Fibroblast of lung (primary cell): ENCODE measurements at places on chromosomes 4 and X. TPM values are rescaled to one million over a fixed set of nuclear protein-coding genes. Genes with fewer than 3 reads are reported as not detected.

GRCh38 chr4:165364452-165365080, 14.2 kb upstream of the CPE start:
- peak; percentile 36 for DNase-seq

- peak; percentile 18 for DNase-seq
These were observed 16.7 kb upstream of the CXorf38 start for GRCh38 chrX:40663880-40664630.

- DNase-seq = no peak
These were observed 173.8 kb downstream of the NSUN7 start for GRCh38 chr4:40923316-40924095.

DNA sequence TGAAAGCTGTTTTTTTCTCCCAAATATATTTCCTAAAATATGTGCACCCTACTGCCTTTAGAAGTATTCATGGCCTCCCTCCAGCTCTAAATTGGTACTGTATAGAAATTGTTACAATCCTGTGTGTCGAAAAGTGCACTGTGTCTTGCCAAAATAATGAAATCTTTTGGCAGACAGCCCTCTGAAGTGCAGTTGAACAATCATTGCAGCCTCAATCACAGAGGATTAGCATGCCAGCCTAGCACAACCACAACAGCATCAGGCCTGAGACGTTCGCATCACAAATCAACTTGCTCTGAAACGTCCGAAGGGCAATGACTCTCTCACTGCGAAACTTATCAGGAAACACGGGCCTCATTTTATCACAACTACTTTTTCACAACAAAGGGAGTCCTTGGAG, 99.0 kb downstream of the ANOS1 start:
- peak; percentile 36 for DNase-seq

The CHM gene
- 18.7 and 33.4 TPM in 2 replicates for total RNA-seq

The AMOT gene
- total RNA-seq = 4.4 and 6.8 TPM in 2 replicates

GRCh38 chr4:1490654-1491327, 84.5 kb upstream of the NKX1-1 start:
- DNase-seq = no peak

DNA sequence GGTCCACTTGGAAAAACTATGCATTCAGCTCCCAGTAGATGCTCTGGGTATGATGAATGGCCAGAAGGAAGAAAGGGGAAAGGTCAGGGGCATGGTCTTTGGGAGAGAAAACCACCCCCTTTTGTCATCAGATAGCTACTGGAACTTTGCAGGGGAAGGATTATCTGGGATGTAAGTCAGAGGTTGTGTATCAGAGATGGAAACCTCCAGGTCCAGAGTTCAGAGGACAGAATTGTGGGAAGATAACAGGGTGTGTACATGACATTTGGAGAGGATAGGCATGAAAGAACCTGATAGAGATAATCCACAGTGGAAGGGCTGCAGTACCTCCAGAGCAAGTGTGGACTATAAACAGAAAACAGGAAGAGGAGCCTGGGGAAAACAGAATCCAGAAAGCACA, 262.7 kb downstream of the SPRY1 start:
- DNase-seq = no peak

The TGIF2LX gene
- not detected in 2 replicates for total RNA-seq

The AR gene
- 8.0 and 15.0 TPM in 2 replicates for total RNA-seq

The TEX11 gene
- total RNA-seq = under 0.01 TPM in 1 of 2 replicates, not detected in the other

The PABPC1L2A gene
- not detected in 2 replicates for total RNA-seq

The CCDC149 gene
- total RNA-seq = 11.0 and 13.9 TPM in 2 replicates
